ENCODE measurements at places on chromosomes 3 and 15.

DNA sequence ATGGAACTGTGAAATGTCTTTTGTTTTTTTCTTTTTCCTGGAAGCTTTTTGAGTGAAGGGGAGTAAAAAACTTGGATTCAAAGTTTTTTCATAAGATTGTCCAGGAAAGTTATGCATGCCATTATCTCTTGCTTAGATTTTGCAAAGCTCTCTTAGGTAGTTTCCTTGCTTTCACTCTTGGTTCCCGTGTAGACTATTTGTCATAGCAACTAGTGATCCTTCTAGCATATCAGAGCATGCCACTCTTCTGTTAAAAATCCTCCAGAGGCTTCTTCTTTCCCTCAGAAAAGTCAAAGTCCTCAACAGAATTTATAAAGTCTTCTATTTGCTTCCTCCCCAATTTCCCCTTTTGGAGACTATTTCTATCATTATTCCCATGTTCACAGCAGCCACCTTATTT lies 21.1 kb downstream of the GTF2E1 start:
- no peak for DNase-seq

DNA sequence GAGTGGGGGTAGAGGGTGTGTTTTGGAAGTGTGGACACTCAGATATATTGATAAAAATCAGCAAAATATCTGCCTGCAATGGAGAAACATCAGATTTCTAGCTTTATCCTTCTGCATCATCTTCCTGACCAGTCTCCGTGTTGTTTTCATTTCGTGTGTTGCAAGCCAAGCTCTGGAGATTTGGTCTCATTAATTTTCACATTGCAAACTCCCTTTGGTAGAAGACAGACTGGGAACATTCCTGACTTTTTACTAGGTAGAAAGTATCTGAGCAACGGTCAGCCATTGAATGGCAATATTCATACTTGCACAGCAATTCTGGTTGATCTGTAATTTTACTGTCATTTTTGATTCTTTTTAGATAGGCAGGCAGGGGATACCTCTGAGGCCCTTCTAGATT lies 30.4 kb downstream of the FSTL1 start:
- DNase-seq = no peak

- no peak for DNase-seq
Observed at GRCh38 chr15:59691194-59691805, 2.2 kb upstream of the BNIP2 start.

DNA sequence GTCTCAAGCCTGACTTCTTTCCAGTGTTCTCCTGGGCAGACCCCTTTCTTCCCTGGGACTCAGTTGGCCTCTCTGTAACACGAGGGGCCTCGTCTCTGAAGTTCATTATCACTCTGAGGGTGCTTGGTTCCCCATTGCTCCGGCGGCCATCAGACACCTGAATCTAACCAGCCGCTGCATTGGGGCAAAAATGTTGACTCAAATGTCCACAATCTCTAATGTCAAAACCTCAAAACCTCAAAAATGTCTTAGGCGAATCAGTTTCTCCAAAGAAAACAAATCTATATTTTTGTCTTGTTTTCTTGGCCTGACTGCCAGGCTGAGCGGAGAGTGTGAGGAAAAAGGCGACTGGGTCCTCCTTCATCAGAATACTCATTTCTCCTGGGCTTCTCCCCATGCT lies 220.7 kb downstream of the VPS13C start:
- DNase-seq = no peak

DNA sequence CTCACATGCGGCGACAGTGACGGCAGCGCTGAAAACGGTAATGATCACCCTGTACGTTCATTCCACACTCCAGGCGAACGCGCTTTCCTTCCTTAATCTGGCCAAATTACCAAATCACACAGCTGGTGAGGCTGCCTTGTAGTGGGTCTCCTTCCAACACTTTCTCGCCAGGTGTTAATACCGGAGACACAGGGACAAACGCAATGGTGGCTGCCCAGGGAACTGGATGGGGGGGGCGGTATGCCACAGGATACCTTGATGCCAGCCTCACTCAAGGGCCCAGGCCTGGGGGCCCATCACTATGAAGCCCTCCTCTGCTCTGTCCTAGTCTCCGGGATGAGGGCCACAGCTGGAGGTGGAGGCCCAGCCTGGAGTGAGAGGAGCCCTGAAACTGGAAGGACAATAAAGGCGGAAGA lies 1.4 kb upstream of the CAMK2N2 start:
- no peak for DNase-seq

DNA sequence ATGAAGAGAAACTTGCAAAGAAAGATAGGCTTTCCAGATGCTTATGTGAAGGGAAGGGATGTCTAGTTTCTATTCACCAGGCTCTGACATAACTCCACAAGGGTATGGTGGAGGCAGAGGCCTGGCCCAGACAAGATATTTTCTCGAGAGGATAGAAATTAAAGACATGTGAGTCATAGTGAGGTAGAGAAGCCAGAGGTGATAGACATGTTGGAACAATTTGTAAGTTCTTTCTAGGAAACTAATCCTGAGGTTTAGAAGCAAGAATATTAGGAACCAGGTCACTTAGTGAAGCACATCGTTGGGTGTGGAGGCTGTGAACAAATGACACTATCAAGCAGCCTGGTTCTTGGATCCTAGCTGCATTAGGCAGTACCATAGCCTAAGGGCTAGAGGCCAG lies 176.9 kb downstream of the BBX start:
- DNase-seq = no peak

Data from cortex of kidney (tissue), 1 donor.